Fibroblast of skin of abdomen (primary cell): ENCODE measurements at places on chromosomes 13 and 19.

DNA sequence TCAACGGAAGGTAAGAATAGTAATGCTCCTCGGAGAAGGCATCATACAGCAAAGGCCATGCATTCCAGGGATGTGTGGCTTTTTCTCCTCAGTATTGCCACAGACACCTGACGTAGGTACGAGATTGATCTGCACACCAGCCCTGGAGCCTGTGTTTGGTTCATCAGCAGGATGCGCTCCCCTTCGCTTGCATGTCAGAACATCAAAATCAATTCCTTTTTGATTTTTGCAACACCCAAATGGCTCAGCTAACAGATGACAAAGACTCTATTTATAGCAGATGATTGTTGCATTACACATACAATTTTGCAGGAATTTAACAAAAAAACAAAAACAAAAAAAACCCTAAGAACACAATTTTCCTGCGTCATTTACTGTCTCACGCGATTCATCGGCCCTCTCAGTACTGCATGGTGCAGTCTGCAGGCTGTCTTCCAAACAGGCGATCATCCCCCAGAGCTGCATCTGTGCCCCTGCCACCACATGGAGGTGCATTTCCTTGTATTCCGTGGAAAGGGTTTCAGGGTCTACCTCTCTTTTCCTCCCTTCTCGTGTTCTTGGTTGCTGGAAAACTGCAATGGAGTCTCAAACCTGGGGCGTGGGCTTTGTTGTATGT lies 207.3 kb downstream of the TEX29 start:
- no peak for DNase-seq

GRCh38 chr13:97140611-97141010 lies 81.5 kb upstream of the MBNL2 start:
- DNase-seq = peak; percentile 33

DNA sequence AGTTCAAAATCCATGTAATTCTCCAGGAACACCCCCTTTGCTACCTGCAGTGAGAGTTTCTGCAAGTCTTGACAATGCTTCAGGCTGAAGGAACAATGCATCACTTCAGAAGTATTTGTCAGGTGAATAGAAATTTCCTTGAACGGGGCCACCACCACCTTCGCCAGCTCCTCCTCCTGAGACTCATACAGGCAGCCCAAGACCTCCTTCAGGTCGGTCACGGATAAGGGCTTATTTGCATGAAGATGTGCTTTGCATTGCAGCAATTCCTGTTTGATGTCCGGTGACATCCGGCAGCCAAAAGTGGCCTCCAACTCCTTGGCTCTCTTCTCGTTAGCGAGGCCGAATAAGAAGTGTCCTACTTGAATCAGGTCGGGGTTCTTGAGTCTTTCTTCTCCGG lies 8.4 kb downstream of the NLRP7 start:
- no peak for DNase-seq

DNA sequence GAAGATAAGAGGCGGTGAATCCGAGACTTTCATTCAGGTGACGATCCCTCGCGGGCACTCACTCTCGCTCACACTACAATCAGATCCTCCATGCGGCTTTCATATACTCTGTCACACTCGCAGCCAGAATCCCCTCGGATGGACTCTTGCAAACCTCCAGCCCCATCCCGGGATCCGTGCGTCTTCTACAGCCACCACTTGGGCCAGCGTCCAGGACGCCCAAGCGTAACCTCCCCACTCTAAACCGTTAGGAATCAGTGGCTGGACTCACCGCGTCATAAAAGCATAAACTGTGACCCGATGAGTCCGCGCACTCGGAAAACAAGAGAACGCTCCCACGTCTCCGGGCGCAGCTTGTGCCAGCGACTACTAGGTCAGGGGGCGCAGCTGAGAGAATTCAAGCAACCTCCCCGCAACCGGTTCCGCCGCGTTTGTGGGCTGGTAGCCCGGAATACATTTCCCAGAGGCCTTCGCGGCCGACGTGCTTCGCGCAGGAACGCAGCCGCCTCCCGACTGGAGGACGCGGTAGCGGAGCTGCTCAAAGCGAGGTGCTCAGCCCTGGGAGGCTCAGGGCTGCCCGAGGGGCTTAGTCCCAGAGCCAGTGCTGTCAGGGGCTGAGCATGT lies 27.6 kb downstream of the ZNF607 start:
- peak; percentile 81 for DNase-seq

GRCh38 chr19:531753-532560 lies at the start of gene CDC34:
CDC34 (plus strand) TSS chr19:531760; CDS start chr19:531932, 172 bp downstream.
- no peak for DNase-seq

- DNase-seq = no peak
Observed at GRCh38 chr19:35354898-35355297, 3.4 kb upstream of the FFAR3 start.

- DNase-seq = peak; percentile 17
Observed at GRCh38 chr19:33404506-33405253, 31.2 kb downstream of the CEBPG start.

DNA sequence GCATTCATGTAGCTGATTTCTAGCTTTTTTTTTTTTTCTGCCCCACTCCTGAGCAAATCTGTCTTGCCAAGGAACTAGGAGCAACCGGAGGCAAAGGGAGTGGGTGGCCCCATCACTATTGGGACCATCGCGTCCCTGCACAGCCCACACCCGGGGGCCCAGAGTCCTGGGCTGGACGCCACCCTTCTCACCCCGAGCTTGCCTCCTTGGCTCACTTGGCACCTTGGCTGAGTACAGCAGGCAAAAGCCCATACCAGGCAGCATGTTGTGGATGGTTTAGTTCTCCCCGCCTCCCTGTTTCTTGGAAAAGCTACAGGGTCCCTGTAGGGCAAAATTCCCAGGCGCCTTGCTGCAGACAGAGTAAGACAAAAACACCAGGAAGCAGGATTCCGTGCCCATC lies 13.7 kb downstream of the SMIM24 start:
- DNase-seq = no peak

- no peak for DNase-seq
Observed at GRCh38 chr13:70814684-70815083, 706.4 kb upstream of the KLHL1 start.

GRCh38 chr13:100176801-100177400 lies 88.0 kb downstream of the PCCA start:
- peak; percentile 48 for DNase-seq

DNA sequence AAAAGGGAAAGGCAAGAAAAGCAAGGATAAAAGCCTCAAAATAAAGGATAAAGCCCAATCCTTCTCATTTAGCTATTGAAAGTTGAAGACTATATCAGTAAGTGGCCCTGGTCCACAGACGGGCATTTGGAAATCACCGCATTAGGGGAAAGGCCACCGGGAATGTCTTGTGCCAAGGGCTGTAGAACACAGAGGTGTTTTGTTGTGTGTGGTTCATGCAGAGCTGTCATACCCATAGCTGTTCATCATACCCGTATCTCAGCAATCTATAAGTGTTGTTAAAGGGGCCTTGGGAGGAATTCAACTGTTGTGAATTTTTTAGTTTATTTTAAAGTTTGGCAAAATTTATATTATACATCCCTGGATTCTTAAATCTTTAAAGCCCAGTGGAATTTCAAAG lies 33.0 kb downstream of the DLEU7 start:
- no peak for DNase-seq

DNA sequence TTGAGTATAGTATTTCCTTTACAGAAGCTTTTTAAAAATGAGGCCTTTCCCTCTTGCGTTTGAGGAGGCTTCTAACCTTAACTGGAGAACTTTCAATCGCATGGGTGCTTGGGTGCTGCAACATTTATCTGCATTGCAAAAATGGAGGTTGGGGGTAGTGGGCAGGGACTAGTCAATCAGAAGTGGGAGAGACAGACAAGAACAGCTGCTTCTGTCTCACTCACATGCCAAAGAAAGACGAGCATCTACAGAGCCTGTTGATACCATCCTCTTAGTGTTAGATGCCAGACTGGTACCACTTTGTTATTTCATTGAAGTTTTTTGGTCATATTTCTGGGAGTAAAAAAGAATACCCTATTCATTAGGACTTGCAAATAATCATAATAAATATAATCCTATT lies 1292.2 kb downstream of the UQCRFS1 start:
- no peak for DNase-seq

- no peak for DNase-seq
Observed at GRCh38 chr13:38514575-38514974, 164.9 kb downstream of the UFM1 start.

GRCh38 chr19:6457958-6458694 lies 1.5 kb downstream of the SLC25A23 start:
- DNase-seq = no peak

- no peak for DNase-seq
Observed at GRCh38 chr13:24463078-24463477, 49.5 kb downstream of the PARP4 start.

GRCh38 chr13:34941436-34941834 lies 635 bp upstream of the NBEA start:
- no peak for DNase-seq

GRCh38 chr19:39557811-39558623 lies 18.1 kb upstream of the EID2 start:
- no peak for DNase-seq

DNA sequence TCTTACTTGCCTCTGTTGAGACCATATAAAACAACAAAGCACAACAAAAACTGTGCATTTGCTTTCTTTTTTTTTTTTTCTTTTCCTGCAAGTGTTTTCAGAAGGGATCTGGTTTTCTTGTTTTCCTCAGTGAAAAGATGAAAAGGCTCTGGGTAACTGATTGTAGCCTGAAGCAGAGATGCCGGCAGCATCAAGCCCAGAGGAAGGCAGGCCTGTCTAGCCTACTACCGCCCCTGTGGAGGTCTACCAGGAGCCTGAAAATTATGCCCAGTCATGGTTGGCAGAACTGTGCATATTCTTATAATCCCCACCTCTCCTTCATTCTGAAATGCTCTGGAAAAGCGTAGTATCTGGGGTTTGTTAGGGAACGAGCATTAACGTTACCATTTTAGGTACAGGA lies 32.6 kb upstream of the MEDAG start:
- DNase-seq = no peak

DNA sequence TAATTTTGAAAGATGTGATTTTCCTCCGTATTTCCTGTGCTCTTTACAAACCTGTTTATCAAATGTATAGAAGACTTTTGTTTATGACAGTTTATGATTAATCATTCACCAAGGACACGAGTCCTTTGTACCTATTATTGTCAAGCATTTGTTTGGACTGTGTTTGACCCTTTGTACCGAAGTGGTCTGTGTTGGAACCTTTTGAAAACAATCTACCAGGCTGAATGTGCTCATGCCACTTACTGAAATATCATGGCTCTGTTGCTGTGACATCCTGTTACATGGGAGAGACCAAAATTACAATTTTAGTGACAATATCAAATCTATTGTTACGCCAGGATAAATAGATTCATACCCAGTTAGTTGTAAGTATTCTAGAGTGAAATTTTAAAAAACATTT lies 193.6 kb downstream of the IRS2 start:
- DNase-seq = no peak

DNA sequence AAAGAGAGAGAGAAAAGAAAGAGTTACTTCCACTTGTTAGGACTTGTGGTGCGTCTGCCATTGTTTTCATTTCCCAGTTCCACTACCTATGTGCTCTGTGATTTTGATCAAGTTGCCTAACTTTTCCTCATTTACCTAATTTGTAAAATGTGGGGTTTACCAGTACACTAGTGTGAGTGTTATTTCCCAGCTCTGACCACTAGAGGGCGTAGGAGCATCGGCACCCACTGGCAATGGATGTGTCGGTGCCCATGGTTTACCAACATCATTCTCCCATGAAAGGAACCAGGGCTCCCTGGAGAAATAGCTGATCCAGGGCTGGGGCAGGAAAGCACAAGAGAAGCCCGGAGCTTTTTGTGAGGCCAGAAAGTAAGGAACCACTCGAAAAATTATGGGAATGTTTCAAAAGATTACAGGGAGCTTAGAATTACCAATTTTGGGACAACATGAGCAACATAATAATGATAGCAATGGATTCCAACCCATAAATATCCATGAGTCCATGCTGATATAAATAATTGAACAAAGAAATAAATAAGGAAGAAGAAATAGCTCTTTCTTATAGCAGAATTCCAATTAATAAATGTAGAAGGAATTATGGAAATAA lies 15.1 kb upstream of the CEACAM4 start:
- peak; percentile 21 for DNase-seq

GRCh38 chr13:38309397-38309796 lies 40.3 kb upstream of the UFM1 start:
- DNase-seq = no peak

DNA sequence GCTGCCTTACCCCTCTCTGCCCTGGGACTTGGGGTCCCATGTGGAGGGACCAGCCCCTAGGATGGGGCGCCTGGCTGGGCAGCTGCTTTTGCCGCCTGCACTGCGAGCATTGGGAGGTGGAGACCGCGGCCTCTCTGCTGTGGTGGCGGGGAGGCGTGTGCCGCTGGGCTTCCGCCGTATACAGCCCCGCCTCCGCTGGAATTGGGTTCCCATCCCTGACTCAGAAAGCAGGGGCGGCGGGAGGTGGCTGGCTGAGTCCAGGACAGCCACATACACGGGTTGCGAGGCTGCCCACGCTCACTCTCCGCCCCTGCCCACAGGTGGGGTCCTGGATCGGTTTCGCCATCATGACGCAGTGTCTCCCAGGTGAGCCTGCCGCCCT lies 6.6 kb downstream of the NDUFB7 start:
- DNase-seq = no peak

- peak; percentile 59 for DNase-seq
Observed at GRCh38 chr13:34179481-34179880, 361.5 kb downstream of the RFC3 start.

- no peak for DNase-seq
Observed at GRCh38 chr13:106498571-106498970, 36.9 kb downstream of the EFNB2 start.

DNA sequence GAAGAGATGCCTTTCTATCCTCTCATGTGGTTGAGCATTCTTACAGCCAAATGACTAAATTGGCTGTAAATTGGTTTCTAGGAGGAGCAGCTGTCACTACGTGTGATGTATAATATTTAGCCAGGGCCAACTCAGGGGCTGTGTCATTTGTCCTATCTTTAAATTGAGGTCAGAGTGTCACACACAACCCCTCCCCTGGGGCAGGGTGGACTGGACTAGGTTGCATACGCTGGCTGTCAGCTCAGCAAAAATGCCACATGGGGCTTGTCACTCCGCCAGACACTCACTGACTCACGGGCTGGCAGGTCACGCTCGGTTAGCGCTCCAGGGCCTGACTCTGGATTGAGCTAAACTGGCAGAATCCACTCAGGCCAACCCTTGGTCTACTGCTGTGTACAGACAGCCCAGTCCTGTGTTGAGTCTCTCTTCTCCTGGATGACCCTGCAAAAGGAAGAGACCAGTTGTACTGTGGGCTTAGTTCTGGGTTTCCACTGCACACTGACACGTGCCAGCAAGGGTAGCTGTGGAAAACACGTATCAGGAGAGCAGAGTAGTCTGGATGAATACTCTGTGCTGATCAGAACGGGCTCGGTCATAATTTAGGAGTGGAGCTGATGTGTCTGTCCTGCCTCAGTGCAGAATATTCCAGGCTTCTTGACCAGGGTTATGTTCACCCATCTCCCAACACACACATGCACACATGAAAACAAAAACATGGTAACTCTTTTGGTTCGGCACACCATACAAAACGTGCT lies 29.1 kb downstream of the SHISA2 start:
- peak; percentile 71 for DNase-seq
